ENCODE measurements at places on chromosomes 4 and X.

DNA sequence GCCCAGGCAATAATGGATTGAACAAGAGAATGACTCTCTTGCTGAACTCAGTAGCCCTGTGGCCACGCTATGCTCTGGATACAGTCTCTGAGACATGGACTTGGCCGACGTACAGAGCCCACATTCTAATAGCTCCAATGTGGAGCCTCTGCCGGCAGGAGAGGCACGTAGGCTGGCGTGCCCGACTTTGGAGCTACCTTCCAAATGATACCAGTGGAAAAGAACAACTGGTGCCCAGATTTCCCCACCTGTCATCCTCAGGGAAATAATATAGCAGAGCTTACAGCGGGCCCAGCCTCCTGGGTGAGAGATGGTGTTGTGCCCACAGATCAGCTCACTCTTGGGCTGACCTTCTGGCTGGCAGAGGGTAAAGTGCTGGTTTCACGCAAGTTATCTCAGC, 10.6 kb downstream of the NDP start:
- DNase-seq, result no peak

DNA sequence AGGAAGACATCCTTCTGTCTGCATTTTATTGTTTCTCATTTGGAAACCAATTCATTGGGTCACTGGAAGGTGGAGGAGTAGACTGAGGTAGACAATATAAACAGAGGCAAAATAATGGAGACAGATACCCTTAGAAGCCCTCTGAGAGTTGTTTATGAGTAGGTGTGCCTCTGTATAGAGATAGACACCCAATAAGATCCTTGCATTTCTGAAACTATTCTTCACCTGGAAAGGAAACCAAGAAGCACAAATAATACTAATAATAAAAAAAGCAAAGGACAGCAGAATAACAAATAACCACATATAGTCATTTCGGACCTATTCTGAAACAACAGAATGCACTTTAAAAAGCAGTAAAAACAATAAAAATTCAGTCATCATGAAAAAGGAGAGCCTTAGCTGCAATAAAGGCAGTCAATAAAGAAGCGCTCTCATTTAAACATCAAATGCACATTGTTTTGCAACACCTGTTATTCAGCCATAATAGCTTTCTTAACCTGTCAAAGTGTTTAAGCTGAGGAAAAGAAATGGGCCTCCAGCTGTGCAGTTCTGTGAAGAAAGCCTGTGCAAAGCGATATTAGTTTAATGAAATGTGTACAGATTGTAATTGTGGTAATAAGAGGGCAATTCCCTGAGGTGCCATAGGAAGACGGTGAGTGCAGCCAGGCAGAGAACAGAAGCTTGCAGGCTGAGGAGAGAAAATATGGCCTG, 904.2 kb downstream of the STPG2 start:
- DNase-seq, result no peak

GRCh38 chr4:102308032-102308799, 37.1 kb downstream of the SLC39A8 start:
- no peak for DNase-seq

GRCh38 chr4:87147116-87147515, 73.3 kb downstream of the KLHL8 start:
- no peak for DNase-seq

- DNase-seq, result no peak
Measured at GRCh38 chr4:76002176-76002575, 5.1 kb downstream of the CXCL9 start.

- DNase-seq, result no peak
Measured at GRCh38 chr4:99221980-99222379, 2.9 kb upstream of the ADH6 start.

DNA sequence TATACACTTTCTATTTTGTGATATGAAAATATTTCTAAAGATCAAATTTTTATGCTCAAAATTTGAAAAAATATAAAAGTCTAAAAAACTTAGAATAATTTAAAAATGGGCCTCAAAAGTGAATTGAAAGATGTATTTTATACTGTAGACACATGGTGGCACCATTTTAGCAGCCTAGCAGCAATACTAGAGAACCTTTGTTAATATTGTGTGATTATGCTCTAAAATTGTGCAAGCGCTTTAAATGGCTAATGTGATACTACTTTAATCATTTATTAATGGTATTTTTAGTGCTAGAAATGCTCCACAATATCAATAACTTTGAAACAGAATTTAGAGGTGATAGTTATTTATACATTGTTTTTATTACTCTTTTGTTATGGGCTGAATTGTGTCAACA, 3.7 kb upstream of the GUF1 start:
- DNase-seq, result peak; percentile 74

GRCh38 chr4:137572647-137573046, 40.4 kb upstream of the PCDH18 start:
- DNase-seq, result no peak

DNA sequence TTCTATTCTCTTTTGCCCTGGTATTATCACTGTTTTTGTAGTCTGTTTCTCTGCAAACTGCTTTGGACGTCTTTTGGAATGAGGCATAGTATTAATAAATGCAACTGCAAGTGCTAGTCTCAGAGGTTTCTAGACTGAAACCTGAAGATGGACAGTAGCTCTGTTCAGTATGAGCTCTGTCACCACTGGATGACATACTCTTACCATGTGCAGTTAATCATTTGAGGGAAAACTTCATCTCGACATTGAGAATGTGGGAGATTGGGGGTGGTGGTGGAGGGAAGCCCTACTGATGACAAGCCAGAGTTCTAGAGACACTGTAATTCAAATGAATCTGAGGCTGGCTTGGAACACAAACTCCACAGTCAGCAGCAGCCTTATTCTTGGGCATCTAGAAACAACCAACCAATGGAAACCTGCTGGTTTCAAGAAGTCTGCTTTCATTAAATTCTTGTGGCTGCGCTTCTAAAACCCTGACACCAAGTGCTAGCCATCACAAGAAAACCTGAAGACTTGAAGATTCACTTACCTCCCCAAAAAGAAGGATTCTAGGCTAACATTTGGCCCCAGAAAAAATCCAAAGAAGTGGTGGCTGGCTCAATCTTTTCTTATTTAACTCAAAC, 161.7 kb downstream of the RASL11B start:
- no peak for DNase-seq

- peak; percentile 24 for DNase-seq
Measured at GRCh38 chrX:15903186-15903681, 48.6 kb upstream of the AP1S2 start.

DNA sequence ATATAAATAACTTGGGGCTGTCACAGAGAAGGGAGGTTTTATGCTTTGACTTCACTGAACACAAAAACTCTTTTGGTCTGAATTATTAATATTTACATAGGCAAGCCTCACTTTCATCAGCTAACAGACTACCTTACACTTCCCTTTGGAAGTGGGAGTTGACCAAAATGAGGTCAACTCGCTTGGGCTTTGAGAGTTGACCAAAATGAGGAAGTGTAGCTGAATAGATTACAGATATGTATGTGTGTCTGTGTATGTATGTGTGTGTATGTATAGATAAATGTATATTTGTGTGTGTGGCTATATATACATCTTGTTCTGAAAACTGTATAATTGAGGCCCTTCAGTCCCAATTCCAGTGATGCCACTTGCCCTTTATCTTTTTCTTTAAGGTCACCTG, 113.3 kb upstream of the IL13RA1 start:
- DNase-seq, result peak; percentile 54

GRCh38 chr4:110815950-110816349, 193.1 kb upstream of the PITX2 start:
- DNase-seq, result no peak

DNA sequence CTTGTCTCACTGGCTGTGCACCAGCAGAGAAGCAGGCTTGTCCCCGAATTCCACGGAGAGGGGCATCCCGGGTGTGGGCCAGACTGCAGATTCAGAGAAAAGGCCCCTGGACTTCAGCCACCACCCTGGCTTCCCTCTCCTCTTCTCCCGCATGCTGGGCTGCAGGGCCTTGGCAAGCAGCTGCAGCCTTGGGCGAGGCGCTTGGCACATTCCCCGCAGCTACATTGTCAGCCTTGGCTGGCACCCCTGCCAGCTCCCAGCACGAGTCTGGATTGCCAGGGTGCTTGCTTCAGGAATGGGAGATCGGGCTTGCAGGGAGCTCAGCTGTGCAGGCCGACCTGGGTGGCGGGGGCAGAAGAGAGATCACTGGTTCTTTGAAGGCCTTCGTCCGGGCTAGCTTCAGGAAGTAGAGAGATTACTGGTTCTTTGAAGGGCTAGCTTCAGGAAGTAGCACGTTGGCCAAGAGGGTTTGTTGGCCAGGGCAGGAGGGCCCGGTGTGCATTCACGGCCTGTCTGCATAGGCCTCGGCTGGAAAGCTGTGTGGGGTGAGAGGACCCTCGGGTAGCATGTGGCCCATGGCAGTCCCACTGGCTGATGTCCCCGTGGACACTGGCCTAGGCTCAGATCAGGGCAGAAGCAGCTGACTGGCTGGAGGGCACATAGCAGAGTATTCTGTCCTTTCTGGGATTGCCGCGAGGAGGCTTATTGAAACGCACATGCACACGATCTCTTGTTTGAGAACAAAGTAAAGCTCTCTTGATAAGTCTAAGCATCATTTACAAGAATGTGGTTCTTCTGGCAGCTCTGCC, 2.7 kb downstream of the ABCD1 start:
- DNase-seq, result no peak

DNA sequence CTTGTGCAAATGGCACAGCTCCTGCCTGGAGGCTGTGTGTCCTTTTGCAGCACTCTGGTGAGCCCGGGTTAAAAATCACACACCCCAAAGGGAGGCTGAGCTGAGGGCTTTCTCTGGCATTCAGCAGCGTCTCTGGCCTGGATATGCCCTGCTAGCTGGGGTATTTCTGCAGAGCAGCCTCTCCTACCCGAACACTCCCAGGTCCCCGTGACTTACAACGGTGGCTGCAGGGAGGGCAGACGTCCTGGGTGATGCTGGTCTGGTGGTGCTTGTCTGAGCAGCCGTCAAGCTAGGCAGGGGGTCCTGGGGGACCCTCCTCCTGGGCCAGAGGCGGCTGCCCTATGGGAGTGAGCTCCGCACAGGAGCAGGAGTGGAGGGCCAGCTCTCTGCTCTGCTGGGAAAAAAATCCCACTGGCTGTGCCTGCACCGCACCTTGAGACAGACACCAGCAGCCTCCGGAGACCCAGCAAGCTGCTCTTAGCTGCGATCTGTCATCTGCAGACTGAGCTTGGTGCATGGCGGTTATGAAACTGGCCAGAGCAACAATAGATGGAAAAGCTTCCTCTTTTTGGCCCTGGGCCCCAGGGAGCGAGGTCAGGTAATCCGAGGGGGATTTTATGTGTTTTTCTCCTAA, 41.3 kb upstream of the ASMTL start:
- DNase-seq, result peak; percentile 70

DNA sequence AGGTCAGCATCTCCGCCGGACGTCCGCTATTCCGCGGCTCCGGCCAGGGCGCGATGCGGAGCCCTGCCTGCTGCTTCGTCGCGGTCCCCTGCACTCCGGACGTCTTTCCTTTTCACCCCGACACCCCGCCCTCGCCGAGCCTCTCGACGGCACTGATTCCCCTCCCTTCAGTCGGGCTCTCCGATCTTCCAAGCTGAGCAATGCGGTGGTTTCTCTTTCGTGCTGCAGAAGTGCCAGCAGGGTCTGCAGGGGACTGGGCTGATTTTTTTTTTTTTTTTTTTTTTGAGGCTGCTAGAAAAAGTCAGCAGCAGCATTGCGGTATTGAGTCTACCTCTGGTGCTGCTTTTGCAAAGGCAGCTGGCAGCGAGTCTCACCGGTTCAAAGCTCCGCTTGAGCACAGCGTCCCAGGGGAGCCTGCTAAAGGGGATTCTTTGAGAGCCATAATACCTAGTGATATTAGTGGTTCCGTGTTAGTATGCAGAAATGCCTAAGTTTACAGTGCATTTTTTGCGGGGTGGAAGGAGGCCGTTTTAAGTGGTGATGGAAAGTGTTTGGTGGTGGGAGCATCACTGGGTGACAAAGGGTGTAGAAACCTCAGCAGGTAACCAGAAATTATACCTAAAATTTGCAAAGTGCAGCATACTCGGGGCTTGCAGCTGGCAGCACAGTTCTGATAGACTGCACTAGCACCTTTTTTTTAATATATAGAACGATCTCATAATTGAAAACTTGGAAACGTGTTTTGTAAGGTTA, 969 bp downstream of the STIM2 start:
- DNase-seq, result peak; percentile 79

GRCh38 chr4:4856071-4857000, 3.1 kb upstream of the MSX1 start:
- peak; percentile 80 for DNase-seq

- peak; percentile 2 for DNase-seq
Measured at GRCh38 chr4:66252291-66252690, 582.0 kb upstream of the EPHA5 start.

DNA sequence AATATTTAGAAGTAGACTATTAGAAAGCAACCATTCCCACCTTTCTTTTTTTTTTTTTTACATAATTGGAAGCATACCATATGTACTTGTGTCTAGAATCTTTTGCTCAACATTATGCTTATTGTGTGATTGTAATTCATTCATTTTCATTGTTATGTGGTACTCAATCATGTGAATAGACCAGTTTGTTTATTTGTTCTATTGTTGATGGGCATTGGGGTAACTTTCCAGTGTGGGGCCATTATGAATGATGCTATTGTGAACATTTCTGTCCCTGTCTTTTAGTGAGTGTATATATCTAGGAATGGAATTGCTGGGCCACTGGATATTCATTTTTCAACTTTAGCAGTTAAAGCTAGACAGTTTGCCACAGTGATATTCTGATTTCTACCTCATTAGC, 62.5 kb upstream of the MCUB start:
- no peak for DNase-seq

GRCh38 chr4:4990857-4991540, 28.3 kb downstream of the CYTL1 start:
- DNase-seq, result peak; percentile 54

DNA sequence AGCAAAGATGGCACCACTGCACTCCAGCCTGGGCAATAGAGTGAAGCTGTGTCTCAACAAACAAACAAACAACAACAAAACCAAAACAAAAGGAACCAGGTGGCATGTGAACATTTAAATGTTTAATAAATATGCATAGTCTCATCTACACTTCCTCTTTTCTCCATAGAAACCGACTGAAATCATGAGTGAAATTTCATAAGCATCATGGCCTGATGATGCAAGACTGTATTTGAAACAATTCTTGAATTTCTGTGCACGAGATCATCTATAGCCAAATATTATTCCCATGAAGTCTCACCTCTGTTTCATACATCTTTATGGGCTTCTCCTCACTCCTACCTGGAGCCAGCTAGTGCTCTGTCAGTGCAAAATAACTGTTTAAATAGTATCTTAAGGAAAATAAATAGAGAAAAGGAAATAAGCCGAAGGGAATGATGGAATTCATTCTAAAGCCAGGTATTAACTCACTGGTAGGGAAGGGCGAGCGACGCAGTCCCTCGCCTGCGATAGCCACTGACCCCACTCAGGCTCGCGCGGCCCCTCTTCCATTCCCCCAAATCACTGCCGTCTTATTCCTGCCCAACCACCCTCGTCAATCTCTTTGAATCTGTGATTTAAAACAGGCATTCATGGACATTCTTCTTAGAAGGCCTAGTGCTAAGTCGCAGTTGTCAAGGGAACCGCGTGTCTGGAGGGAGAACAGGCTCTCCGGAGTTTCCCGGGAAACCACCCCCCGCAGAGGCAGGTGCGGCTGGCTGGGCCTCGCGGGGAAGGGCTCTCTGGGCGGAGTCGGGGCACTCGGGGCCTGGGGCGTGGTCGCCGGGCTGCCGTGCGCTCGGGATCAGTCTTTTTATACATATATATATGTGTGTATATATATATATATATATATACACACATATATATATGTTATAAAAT, 52.4 kb upstream of the TRIM2 start:
- DNase-seq, result peak; percentile 68
